ENCODE measurements at places on chromosomes 7 and 10.

GRCh38 chr10:125000366-125001312 lies 58.7 kb downstream of the ZRANB1 start:
- DNase-seq: no peak

- no peak for DNase-seq
Observed at GRCh38 chr7:149205690-149206381, 10.5 kb downstream of the ZNF282 start.

GRCh38 chr10:118746246-118746645 lies 8.5 kb downstream of the CACUL1 start:
- DNase-seq: no peak

GRCh38 chr10:15545266-15545665 lies 174.2 kb upstream of the FAM171A1 start:
- DNase-seq: no peak

- DNase-seq: no peak
Observed at GRCh38 chr10:131031346-131031745, 280.2 kb downstream of the TCERG1L start.

DNA sequence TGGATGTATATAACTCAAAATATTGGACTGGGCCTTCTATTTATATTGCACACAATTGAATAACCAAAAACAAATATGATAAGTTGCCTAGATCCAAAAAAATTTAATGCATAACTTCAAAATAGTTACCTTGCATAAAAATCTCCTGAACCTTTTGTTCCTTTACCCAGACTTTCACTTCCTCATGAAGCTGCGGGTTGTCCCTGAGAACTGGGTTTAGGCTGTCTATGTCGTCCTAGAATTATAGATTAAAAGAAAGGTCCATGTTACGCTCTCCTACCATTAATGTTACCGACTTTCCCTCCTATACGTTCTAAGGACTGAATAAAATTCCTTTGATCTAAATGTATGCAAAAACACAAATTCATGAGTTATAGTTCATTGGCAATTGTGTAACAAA lies 86.6 kb downstream of the NRBF2 start:
- no peak for DNase-seq

GRCh38 chr7:28298870-28299518 lies 113.3 kb upstream of the CREB5 start:
- peak; percentile 27 for DNase-seq

DNA sequence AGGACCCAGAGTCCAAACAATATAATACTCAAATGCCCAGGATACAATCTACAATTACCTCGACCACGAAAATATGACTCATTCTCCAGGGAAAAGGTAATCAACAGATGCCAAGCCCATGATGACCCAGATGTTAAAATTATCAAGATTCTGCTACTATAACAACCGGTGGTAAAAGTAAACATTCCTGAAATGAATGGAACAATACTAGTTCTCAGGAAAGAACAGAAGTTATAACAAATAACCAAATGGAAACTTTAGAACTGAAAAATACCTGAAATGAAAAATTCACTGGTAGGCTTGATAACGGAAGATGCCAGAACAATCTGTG lies 34.1 kb upstream of the GUSB start:
- DNase-seq: no peak

DNA sequence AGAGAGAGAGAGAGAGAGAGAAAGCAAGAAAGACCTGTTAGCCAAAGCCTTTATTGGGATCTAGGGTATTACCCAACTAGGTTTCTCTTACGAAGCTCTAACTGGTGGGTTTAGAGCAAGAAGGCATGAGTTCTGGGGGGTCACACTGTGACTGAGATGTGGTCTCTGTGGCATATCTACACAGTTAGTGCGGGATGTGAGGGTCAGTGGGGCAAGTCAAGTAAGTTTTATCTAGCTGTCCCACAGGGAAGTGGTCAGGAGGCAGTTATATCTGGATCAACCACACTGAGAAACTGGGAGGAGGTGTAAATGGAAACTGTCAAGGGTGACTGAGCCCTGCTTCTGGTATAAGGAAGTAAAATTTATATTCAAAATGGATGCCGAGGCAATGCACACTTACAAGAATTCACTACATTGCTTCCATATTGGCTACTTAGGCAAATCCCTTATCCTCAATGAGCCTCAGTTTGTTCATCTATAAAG lies 331.6 kb upstream of the HPS1 start:
- DNase-seq: no peak

GRCh38 chr10:124030061-124030460 lies 63.3 kb downstream of the CHST15 start:
- DNase-seq: no peak

DNA sequence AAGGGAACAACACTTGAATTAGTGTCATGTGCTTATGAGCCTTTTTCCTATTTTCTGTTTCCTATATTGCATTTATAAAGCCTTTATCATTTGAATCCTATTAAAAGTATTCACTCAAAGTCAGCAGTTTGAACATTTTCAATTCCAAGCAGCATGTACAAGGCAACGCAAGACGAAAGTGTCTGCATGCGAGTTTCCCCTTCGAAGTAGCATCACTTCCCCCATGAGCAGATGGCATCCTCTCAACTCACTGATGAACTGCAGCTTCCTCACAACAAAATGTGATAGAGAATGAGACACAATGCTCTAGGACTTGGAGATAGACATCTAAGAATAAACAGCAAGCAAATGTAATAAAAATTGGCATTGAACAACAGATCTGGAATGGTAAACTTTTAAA lies 270.7 kb downstream of the PRPF18 start:
- DNase-seq: no peak

- DNase-seq: no peak
Observed at GRCh38 chr7:158431941-158432347, 155.7 kb downstream of the PTPRN2 start.

- DNase-seq: no peak
Observed at GRCh38 chr10:36117231-36117630, 475.1 kb upstream of the FZD8 start.

DNA sequence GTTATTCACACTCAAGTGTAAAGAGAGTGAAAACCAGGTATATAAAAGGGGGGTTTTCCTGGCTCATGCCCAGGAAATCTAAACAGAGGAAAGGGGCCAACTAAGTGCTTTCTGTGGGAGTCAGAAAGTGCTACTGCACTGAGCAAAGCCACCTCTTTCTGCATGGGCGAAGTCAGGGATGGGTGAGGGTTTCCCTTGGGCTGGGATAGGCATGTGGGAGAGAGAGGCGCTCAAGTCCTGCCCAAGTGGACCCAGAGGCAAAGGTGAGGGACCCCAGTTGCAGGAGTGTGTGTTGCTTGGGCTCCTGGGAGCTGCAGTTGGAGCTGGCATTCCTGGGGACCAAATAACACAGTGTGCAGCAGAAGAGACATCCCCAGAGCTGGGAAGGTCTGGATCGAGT lies 65.9 kb downstream of the PRR15 start:
- DNase-seq: no peak

DNA sequence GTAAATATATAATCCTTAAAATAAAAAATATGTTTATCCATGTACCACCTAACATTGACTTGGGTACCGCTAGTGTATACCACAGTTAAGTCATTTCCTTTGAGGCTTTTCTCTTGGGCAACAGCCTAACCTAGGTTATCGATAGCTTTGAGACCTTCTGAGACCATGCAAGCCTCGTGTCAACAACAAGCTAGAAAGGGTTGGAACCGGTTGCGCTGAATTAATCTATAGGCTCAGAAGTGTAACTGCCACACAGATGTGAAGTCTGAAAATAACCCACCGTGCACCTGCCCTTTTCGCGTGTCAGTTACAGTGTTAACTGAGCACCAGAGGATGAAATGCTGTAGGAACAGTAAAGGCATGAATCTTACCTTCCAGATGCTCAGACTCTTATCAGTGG lies 59.8 kb downstream of the ARID5B start:
- no peak for DNase-seq

- no peak for DNase-seq
Observed at GRCh38 chr7:31893365-31893764, 176.8 kb downstream of the PDE1C start.

DNA sequence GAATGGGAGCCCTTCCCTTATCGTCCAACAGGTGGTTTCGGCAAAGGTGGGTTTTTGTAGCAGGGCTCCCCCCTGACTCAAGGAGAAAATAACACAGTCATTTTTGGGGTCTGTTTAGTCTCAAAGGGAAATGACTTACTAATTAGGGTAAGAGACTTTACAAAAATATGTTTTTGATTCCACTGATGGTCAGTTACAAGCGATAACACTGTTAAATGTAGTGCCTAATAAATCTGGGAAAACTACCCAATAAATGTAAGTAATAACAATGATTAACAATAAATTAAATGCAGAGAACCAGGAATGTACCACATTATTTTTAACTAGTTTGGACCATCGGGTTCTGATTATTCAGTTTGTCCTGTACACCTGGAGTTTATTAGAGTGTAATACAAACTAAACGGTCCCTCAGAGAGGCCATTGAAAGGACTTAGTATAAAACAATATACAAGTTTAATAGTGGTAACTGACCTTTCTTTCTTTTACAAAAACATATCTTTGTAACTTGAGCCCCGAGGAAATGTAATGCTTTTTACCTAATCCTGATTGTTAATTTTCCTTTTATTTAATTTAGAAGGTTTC lies 216.2 kb upstream of the HABP2 start:
- no peak for DNase-seq

DNA sequence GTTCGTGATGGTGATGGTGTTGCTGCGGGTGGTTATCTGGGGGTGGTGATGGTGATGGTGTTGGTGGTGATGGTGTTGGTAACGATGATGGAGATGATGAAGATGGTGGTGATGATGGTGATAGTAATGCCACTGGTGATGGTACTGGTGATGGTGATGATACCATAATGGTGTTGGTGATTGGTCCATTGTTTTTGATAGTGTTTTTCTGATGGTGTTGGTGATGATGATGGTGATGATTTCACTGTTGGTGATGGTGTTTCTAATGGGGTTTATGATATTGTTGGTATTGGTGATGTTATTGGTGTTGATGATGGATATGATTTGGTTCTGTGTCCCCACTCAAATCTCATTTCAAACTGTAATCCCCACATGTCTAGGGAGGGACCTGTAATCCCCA lies 51.7 kb upstream of the PITRM1 start:
- DNase-seq: no peak

DNA sequence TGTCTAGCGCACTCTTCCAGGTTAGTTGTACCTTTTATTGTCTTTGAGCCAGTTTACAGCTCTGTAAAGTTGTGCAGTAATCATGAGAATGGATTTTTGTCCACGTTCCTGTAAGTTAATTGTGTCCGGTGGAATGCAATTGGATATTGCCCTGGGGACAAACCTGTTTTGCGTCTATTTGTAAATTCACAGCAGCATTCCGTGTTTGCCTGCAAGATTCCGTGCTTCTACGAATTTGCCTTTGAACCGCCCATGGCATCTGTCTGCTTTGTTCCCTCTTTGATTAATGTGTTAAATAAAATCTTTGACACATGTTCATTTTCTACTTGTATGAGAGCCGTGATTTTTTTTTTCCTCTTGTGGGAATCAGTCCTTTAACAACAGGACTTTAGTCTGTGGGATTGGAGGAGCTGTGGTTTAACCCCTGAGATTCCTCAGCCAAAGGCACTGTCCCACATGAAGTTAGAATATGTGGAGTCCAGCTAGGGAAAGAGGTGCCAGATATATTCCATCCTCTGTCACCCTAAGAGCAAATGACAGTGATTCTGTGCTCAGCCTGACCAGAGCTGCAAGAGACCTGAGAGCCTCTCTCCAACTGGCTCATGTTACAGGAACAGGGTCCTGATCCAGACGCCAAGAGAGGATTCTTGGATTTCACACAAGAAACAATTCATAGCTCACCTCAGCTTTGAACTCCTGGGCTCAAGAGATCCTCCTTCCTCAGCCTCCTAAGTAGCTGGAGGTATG lies 126.3 kb downstream of the COL26A1 start:
- DNase-seq: no peak

DNA sequence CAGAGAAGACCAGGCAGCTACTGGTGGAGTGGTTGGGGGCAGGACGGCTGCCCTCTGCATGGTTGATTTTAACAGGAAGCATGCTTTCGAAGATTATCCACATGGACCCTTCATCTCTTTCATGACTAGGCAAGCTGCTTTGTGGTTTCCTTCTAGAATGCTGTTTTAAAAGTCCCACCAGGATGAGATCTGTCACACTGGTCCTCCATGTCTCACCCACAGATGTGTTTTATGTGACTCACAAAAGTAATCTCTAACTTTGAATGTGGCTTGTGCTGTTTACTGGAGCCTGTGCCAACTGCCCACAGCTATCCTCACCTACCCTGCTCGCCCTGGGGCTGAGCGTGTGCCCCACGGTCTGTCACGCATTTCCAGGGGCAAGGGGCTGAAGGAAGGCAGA lies 188.8 kb downstream of the GFRA1 start:
- no peak for DNase-seq

GRCh38 chr7:100372256-100372655 lies 1.0 kb upstream of the PILRA start:
- DNase-seq: no peak

GRCh38 chr7:127658970-127659630 lies 7.1 kb downstream of the SND1 start:
- no peak for DNase-seq

- no peak for DNase-seq
Observed at GRCh38 chr10:64209561-64209960, 688.4 kb downstream of the REEP3 start.

All from NCI-H524 (cell line).